Sigmoid colon (tissue), 7 donors: ENCODE measurements at places on chromosomes 13 and 19.

GRCh38 chr19:14479975-14480699, 5.0 kb upstream of the PTGER1 start:
- peaks cover 46% of the 10 kb centered on the region for H3K36me3 ChIP-seq
- H3K27me3 ChIP-seq, result peaks cover 4% of the 10 kb centered on the region
- H3K4me1 ChIP-seq, result peaks cover 20% of the 10 kb centered on the region
- H3K27ac ChIP-seq, result no peak overlapping the region
- no peak overlapping the region for H3K4me3 ChIP-seq
- no peak for DNase-seq

DNA sequence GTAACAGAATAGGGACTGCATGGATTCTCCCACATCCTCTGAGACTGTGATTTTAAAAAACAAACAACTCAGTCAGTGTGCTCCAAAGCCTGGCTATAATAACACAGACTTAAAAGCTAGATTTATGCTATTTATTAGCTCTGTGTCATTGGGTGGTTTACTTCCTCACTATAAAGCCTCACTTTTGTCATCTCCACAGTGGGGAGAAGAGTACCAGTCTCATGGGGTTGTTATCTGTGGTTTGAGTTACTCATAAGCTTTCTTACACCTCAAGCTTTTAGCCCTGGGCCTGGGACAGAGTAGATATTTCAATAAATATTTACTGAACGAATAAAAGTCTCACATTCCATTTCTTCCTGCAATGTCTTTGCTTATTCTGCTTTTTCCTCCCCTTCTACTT, 5.3 kb downstream of the RNASEH2B start:
- H3K4me3 ChIP-seq, result no peak overlapping the region
- no peaks in the 10 kb centered on the region for H3K27me3 ChIP-seq
- DNase-seq, result no peak
- H3K4me1 ChIP-seq, result peaks cover 63% of the 10 kb centered on the region
- H3K36me3 ChIP-seq, result no peaks in the 10 kb centered on the region

DNA sequence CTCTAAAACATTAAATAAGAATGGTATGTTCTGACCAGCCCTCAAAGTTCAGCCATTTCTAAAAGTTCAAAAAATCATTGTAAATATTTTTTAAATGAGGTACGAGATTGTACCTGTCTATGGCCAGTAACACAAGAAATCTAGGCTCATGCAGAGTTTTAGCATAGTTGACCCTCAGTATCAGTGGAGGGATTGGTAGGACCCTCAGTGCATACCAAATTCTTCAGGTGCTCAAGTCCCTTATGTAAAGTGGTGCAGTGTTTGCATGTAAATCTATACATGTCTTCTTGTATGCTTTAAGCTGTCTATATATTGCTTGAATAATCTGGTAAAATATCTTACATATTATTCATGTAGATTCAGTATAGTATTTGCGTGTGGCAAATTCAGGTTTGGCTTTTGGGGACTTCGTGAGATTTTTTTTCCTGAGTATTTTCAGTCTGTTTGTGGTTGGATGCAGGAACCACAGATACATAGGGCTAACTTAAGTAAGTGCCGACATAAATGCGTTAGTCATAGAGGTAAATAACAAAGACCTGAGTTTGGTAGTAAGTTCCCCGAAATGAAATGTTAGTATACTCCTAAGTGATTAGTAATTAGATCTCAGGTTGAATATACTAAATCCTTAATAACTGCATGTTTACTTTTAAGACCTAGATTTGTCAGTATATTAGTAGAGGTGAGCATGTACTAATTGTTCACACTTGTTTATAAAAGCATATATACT, 7.8 kb downstream of the MIR17HG start:
- H3K27ac ChIP-seq, result no peak overlapping the region
- peaks cover 9% of the 10 kb centered on the region for H3K4me1 ChIP-seq
- H3K36me3 ChIP-seq, result peaks cover 9% of the 10 kb centered on the region
- no peaks in the 10 kb centered on the region for H3K27me3 ChIP-seq
- no peak overlapping the region for H3K4me3 ChIP-seq

DNA sequence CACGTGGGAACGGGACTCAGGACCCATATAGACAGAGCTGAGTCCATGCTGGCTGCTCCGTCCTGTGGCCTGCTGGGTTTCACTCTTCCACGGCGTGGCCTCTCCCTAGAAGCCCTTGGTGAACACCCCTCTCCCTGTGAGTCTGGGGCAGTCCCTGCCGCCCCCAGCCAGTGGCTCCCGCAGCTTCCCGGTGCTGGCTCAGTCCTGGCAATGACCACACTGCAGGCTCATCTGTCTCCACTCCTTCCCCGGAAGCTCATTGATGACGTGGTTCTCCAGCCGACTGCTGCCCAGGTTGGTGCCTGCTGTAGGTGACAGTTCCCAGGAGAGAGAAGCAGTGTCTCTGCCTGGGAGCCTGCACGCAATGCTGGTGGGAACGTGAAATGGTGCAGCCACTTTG, 2.1 kb upstream of the TEX29 start:
- H3K27me3 ChIP-seq, result no peaks in the 10 kb centered on the region
- no peaks in the 10 kb centered on the region for H3K36me3 ChIP-seq
- H3K4me1 ChIP-seq, result no peaks in the 10 kb centered on the region

DNA sequence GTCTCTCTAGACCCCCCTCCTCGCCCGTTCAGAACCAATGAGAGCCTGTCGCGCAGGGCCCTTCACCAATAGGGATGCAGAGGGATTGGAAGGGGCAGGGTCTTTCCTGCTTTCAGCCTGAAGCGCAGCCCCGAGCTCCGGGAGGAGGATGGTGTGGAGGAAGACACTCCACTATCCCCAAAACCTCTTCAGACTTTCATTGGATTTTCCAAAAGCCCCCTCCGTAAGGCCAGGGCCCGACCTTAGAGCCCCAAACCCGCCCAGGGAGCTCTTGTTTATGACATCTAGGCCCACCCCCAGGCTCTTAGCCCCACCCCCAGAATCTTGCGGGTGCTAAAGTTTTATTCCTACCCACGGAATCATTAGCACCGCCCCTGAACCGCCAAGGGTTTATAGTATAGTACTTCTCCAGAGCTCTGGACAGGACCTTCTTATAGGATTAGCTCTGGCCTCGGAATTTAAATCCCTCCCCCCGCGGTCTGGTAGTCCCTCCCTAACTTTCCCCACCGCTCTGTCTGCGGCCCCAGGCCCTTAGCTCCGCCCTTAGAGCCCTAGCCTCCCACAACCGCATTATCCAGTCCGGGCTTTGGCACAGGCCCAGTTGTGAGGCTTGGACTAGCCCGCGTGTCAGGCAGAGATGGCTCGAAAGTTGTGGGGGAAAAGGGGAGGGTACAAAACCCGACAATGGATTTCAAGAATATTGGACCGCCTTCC, 6.6 kb upstream of the EML2 start:
- no peaks in the 10 kb centered on the region for H3K36me3 ChIP-seq
- H3K4me1 ChIP-seq, result peaks cover 29% of the 10 kb centered on the region
- DNase-seq, result peak; percentile 86
- H3K27me3 ChIP-seq, result peaks cover 29% of the 10 kb centered on the region
- peak overlapping the region; percentile 28 for H3K4me3 ChIP-seq
- no peak overlapping the region for H3K27ac ChIP-seq

DNA sequence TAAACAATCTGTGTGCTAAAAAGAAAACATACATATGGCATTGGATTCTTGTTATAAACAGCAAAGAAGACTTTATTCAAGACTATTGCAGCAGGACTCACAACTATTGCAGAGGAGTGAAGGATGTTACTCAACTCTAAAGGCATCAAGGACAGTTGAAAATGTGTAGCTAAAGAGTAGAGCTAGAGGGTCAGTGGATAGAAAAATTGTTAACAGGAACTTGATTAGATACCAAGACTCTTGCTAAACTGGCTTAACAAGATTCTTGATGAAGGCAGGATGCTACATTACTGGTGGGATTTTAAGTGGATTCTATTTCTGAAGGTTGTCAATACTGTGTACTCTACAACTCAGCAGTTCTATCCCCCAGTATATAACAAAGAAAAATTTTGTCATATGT, 1183.3 kb downstream of the SLITRK1 start:
- no peak overlapping the region for H3K27ac ChIP-seq
- no peaks in the 10 kb centered on the region for H3K4me1 ChIP-seq
- H3K36me3 ChIP-seq, result no peaks in the 10 kb centered on the region
